ENCODE measurements at places on chromosomes 4 and X.

DNA sequence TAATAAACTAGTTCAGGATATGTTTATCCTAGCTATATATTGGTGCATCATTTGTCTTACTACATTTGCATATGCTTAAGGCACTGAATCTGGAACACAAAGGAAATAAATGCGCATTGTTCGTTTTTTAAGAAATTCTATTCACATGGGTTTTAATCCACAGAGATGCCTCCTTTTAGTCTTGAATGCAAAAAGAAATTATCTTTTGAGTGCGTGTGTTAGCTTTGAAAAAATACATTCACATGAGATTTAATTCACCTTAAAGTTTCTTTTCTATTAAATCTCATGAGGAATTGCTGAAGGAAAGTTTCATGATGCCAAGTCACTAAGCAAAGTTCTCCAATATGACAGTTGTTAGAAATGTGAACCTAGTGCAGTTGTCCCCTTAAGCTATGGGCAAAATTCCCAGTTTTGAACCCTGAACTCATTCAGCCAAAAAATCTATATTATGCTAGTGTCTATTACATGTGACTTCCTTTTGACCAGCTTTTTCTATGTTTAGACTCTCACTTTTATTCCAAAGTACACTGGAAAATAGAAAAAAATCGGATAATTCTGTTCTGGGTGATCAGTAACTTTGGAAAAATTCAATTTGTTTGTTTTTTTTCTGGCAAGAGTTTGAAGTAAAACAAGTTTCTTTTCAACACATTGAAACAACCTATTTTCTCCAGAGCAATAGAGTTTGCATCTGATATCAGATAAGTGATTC is 426.2 kb upstream of the MAGEB2 start:
- no peak for DNase-seq

- no peak for DNase-seq
Observed at GRCh38 chrX:77901506-77901905, 2.2 kb downstream of the COX7B start.

GRCh38 chr4:35063031-35063570 is 1181.2 kb downstream of the ARAP2 start:
- no peak for DNase-seq

DNA sequence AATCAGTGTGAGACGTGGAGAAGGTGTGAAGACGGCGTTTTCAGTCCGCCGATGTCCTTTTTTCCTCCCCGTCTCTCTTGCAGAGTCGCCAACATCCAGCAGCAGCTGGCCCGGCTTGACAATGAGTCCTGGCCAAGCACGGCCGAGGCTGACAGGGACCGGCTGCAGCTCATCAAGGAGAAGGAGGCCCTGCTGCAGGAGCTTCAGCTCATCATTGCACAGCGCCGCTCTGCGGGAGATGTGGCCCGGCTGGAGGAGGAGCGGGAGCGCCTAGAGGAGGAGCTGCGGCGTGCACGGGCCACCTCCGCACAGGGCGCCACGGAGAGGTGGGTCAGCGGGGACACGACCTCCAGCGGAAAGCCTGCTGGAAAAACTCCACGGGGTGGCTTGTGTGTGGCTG is 47.1 kb upstream of the CLCN4 start:
- DNase-seq = no peak
